ENCODE measurements at places on chromosomes 12 and 14. TPM values are rescaled to one million over a fixed set of nuclear protein-coding genes. Genes with fewer than 3 reads are reported as not detected.

Gene GPX2
- not detected for total RNA-seq

Gene KERA
- total RNA-seq = not detected

Gene MDM1
- total RNA-seq = 15.5 TPM

Gene PDE3A
- 16.2 TPM for total RNA-seq

Gene SMCO2
- total RNA-seq = not detected

Gene GPR84
- total RNA-seq = not detected

Gene SIX6
- total RNA-seq = not detected

Gene ENO2
- total RNA-seq = 8.7 TPM

Gene KLHL33
- 0.18 TPM for total RNA-seq

Gene DLGAP5
- total RNA-seq = 23.8 TPM

Gene ABCD2
- total RNA-seq = 0.25 TPM

Gene VTI1B
- total RNA-seq = 48.5 TPM

Gene DNAI7
- total RNA-seq = 4.2 TPM

Gene CD163L1
- 0.08 TPM for total RNA-seq

Gene SERPINA5
- total RNA-seq = not detected

Gene KRT72
- not detected for total RNA-seq

Gene TAMALIN
- 7.3 TPM for total RNA-seq

Gene NAB2
- 41.8 TPM for total RNA-seq

Gene ACSS3
- total RNA-seq = 24.5 TPM

Gene LPAR5
- not detected for total RNA-seq

Gene TPH2
- not detected for total RNA-seq

Gene LRIG3
- total RNA-seq = 88.8 TPM

Gene ATXN3
- 30.2 TPM for total RNA-seq

Gene SLC8B1
- 11.5 TPM for total RNA-seq

Gene RERGL
- total RNA-seq = not detected

Gene MIP
- total RNA-seq = not detected

Gene CBLN3
- total RNA-seq = 5.9 TPM

Gene CYP27B1
- not detected for total RNA-seq

Gene CLEC4C
- total RNA-seq = not detected

Gene SLCO1B1
- not detected for total RNA-seq

Gene MMP19
- total RNA-seq = 11.1 TPM

Gene OAS3
- 3.9 TPM for total RNA-seq

Gene PRH2
- not detected for total RNA-seq

Gene MMP14
- 258 TPM for total RNA-seq

Gene PPP4R4
- total RNA-seq = 0.98 TPM

Gene ACOT6
- total RNA-seq = not detected

Measured in fibroblast of the aortic adventitia (primary cell).